Calu3 (cell line): ENCODE measurements at places on chromosomes 5 and 9. TPM values are rescaled to one million over a fixed set of nuclear protein-coding genes. Genes with fewer than 3 reads are reported as not detected.

Gene OSMR
- total RNA-seq: 59.8 and 76.4 TPM in 2 replicates

Gene SHROOM1
- total RNA-seq: 24.5 and 27.0 TPM in 2 replicates

Gene DEPDC1B
- 63.1 and 80.7 TPM in 2 replicates for total RNA-seq

Gene SLC31A2
- 0.76 and 1.8 TPM in 2 replicates for total RNA-seq

Gene PCDHGC5
- 1.5 and 2.1 TPM in 2 replicates for total RNA-seq

Gene PCDHGA9
- 16.0 and 18.1 TPM in 2 replicates for total RNA-seq

Gene PRDM9
- total RNA-seq: not detected in 2 replicates

Gene ORM2
- not detected in 2 replicates for total RNA-seq

Gene PAX5
- not detected in 2 replicates for total RNA-seq
